ENCODE measurements at places on chromosomes 5 and 9. TPM values are rescaled to one million over a fixed set of nuclear protein-coding genes. Genes with fewer than 3 reads are reported as not detected.

C9orf50 gene
- total RNA-seq = 0.12 TPM

RAPGEF1 gene
- total RNA-seq = 15.0 TPM

N4BP3 gene
- 1.4 TPM for total RNA-seq

DPYSL3 gene
- 26.5 TPM for total RNA-seq

GCNT1 gene
- 41.1 TPM for total RNA-seq

CARD6 gene
- total RNA-seq = 23.3 TPM

LTC4S gene
- 20.0 TPM for total RNA-seq

ALAD gene
- total RNA-seq = 21.7 TPM

EGR1 gene
- total RNA-seq = 28.6 TPM

GKAP1 gene
- total RNA-seq = 1.3 TPM

KIAA0825 gene
- 5.7 TPM for total RNA-seq

SPINK13 gene
- 6.4 TPM for total RNA-seq

STXBP1 gene
- total RNA-seq = 85.1 TPM

GPX3 gene
- total RNA-seq = 82.4 TPM

C5orf46 gene
- total RNA-seq = not detected

PPWD1 gene
- total RNA-seq = 23.2 TPM

SURF6 gene
- total RNA-seq = 14.2 TPM

HMCN2 gene
- total RNA-seq = 0.06 TPM

PFN3 gene
- not detected for total RNA-seq

MARCHF3 gene
- 3.7 TPM for total RNA-seq

C5orf63 gene
- total RNA-seq = 2.6 TPM

IL3 gene
- not detected for total RNA-seq

PRRX2 gene
- total RNA-seq = 11.9 TPM

SPINK1 gene
- not detected for total RNA-seq

C9orf153 gene
- total RNA-seq = not detected

SPINK7 gene
- total RNA-seq = not detected

GARIN3 gene
- not detected for total RNA-seq

SPINK4 gene
- total RNA-seq = not detected

EDIL3 gene
- 29.4 TPM for total RNA-seq

OTP gene
- not detected for total RNA-seq

DCAF12 gene
- 25.6 TPM for total RNA-seq

ZNF454 gene
- 2.0 TPM for total RNA-seq

ESM1 gene
- 0.25 TPM for total RNA-seq

DRD1 gene
- not detected for total RNA-seq

DIMT1 gene
- total RNA-seq = 21.0 TPM
